ENCODE measurements at places on chromosomes 5 and 9.
A peak's percentile ranks its signal among the peaks of the same experiment; 100 is the strongest.

DNA sequence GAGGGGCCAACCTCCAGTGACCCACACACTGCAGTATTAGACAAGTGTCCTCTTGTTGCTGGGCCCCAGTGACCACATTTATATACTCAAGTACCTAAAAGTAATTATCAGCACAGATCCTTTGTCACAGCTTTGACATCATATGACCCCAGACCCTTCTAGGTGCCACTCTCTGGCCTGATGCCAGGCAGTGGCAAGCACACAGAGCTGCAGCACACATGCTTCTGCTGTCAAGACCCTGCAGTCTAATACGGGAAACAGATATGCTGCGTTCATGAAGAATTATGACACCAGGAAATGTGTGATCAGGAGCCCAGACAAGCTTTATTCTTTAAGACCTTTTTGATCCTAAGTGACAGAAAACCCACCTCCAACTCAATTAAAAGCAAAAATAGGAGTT is 63.8 kb upstream of the AFAP1L1 start:
- no peak for DNase-seq

GRCh38 chr5:9519537-9519936 is 26.3 kb downstream of the SEMA5A start:
- no peak for DNase-seq

GRCh38 chr5:67337751-67338150 is 141.2 kb upstream of the CD180 start:
- DNase-seq = no peak

GRCh38 chr5:4880304-4880741 is 259.8 kb upstream of the ADAMTS16 start:
- DNase-seq = no peak

DNA sequence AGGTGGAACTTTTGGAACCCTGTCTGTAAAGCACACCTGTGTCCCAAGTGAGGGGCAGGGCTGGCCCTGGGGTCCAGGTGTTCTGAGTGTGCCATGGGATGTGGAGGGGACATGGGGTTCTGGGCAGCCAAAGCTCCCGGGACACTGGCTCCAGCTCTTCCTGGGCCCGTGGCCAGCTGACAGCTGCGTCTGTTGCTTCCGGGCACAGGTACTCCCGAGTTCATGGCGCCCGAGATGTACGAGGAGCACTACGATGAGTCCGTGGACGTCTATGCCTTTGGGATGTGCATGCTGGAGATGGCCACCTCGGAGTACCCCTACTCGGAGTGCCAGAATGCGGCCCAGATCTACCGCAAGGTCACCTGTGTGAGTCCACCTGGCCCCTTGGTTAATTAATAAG is 50.7 kb downstream of the WNK2 start:
- DNase-seq = no peak

DNA sequence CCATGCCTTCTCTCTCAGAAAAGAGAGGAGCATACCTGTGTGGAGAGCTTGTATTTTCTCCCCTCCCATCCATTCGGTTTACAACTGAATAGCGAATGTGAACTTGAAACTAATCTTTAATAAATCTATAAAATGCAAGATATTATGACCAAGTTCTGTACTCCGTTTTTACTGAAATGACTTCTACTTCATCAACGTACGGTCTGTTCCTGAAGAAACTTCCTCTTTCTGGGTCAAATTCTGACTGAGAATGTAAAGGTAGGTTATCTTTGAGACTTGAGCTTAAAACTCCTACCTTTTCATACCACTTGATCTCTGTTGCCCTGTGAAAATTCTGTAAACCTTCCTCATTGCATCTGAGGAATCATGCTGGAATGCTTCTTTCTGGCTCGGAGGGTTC is 4.2 kb upstream of the CTNNAL1 start:
- DNase-seq = peak; percentile 29

- no peak for DNase-seq
These were observed 115.1 kb downstream of the GOLPH3 start for GRCh38 chr5:32058997-32059396.

DNA sequence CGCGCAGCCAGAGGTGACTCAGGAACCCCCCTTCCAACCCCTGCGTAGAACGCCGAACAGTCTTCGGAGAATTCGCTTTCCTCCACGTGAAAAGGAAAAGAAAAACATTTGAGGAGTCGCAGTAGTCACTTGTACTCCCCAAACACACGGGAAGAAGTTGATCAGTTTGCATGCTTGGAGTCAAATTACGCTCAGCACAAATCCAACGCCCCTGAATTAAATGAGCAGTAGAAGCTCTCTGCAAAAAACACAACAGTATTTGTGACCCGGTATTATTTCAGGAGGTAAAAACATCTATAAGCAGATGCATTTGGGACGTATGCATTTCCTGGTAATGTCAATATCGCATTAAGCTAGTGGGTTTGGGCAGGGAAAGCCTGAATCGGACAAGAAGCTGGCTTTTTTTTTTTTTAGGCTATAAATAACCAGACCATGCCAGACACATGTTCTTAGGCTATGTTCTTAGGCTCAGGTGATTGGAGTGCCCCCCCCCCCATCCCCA is 854 bp upstream of the ARL15 start:
- peak; percentile 66 for DNase-seq

DNA sequence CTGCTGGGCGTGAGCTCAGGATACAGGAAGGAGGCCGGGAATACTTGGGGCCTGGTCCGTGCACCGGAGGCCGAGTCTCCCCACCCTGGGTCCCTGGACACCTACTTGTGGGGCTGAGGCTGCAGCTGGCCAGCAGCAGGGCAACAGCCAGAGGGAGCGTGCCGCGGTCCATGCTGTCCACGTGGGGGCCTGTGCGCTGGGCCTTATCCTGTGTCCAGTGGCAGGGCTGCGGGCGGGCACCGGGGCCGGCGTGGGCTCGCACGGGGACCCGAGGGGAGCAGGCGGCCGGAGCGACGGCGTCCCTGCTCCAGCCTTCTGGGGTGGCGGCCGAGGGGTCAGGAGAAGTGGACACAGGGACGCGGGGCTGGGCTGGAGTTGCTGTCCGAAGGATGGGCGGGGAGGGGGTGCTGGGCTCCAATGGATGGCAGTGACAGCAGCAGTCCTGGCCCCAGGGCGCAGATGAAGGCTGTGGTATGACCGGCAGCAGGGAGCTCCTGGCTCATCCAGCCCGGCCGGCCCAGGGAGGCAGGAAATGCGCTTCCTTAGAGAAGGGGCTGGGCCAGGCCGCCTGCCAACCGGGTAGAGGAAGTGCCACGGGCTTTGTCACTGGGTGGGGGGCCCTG is at the start of gene ENG:
TSS of gene ENG (minus strand) at position 475 of the 623 bp plus-strand sequence. CDS start at position 172, 303 bp downstream.
- DNase-seq = peak; percentile 35

DNA sequence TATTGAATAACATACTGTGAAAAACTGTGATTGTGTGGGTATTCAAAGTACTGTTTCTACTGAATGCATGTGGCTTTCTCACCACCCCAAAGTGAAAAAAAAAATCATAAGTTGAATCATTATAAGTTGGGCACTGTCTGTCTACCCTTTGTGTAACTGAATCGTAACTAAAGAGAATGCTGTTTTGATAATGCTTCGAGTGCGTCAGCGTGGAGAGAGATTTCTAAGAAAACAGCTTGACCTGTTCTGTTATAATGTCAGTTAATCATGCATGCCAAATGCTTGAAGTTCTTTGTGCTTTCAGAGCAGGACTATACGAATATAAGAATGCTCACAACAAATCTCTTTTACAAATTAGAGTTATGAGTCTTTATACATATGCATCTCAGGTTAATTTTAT is 148.8 kb upstream of the SGCD start:
- DNase-seq = no peak

- no peak for DNase-seq
These were observed 76.6 kb upstream of the NR4A3 start for GRCh38 chr9:99745085-99745484.

- no peak for DNase-seq
These were observed 2.3 kb downstream of the TPRN start for GRCh38 chr9:137198051-137198901.

GRCh38 chr5:177320879-177321278 is 9.2 kb upstream of the MXD3 start:
- DNase-seq = peak; percentile 83

- no peak for DNase-seq
These were observed 158.7 kb upstream of the TUT7 start for GRCh38 chr9:86512929-86513328.

DNA sequence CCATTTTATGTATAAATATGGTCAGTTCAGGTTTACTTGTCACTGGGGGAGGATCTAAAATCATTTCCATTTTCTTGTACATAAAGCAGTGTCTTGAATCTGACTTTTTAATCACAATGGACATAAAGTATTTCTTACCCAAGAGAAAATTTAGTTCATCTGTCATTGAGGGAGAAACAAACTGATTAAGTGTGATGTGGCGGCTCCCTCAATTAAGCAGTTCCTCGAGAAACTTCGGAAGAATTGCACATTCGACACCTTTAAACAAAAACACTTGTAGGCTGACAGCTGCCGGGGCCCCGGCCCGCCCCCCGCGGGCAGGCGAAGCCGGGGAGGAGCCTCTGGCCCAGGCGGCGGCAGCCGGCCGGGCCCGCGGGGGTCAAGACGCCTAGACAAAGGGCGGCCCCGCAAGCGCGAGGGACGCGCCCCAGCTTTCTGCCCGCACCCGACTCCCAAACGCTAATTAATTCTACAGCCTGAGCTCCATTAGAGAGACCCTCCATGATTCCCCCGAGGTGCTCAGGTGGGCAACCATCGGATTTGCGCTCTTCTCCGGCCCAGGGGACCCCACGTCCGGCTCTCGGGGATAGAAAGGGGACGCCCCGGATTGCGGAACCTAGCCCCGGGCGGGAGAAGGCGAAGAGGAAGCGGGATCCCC is 750 bp downstream of the TRIM36 start:
- DNase-seq = peak; percentile 50

DNA sequence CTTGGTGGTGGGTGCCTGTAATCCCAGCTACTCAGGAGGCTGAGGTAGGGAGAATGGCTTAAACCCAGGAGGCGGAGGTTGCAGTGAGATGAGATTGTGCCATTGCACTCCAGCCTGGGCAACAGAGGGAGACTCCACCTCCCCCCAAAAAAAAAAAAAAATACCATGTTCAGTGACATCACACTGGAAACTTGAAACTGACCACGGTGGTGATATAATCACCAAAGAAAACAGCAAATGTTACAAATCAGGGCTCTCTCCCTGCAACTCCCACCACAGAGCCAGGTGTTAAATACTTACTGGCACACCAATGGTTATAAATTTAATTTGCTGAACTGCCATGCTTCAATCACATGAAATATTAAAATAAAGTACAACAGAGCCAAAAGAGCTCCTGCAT is 81.4 kb downstream of the ZNF608 start:
- DNase-seq = no peak

DNA sequence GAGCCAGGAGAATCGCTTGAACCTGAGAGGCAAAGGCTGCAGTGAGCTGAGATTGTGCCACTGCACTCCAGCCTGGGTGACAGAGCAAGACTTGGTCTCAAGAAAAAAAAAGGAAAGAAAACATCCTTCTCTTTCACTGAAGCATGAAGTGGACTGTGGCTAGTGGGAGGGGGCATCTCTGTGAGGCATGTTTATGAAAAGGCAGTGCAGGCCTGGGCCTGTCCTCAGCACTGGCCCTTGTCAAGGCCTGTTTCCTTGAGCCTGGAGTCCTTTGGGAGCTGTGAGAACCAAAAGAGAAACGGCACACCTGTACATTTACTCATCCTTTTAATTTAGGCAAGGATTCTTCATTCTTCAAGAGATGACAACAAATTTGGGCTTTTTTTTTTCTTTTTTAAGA is 18.3 kb upstream of the FUBP3 start:
- peak; percentile 37 for DNase-seq

DNA sequence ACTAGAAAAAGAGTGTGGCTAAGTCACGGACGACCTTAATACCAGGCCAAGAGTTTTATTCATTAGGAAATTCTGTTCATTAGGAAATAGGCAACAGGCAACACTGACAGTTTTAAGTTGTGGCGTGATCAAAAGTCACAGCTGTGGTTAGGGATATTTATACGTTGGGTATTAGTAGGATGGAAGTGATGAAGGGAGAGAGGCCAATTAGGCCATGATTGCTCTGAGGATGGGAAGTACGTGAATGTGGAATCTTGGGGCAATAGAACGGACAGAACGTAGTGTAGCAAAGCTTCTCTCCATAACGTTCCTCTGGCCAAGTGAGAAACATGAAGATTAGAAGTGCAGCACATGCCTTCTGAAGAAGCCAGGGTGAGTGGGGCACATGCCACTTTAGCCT is 290.1 kb upstream of the ZNF608 start:
- no peak for DNase-seq

All from KBM-7 (cell line).